ENCODE measurements at places on chromosomes 12 and 14.
A peak's percentile ranks its signal among the peaks of the same experiment; 100 is the strongest.

DNA sequence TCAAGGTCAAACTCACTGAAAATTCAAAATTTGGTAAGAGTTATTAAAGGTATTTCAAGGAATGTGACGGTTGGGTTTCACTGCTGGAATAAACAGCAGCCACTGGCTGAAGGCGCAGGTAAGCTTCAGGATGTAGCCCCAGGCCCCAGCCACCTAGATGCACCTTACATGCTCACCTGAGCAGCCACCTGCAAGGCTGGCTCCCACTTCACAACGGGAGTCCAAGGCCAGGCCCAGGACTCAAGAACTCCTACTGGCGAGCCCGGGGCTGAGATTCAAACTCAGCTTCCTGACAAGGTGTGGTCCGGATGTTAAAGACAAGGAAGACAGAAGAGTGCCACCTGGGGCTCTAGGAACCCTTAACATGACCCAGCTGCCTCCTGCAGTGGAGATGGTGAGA is 78.4 kb downstream of the ITPK1 start:
- DNase-seq = no peak

GRCh38 chr12:20194171-20194570 is 174.2 kb upstream of the PDE3A start:
- peak; percentile 7 for DNase-seq

- DNase-seq = no peak
Observed at GRCh38 chr12:116922194-116922897, 11.6 kb downstream of the FBXW8 start.

DNA sequence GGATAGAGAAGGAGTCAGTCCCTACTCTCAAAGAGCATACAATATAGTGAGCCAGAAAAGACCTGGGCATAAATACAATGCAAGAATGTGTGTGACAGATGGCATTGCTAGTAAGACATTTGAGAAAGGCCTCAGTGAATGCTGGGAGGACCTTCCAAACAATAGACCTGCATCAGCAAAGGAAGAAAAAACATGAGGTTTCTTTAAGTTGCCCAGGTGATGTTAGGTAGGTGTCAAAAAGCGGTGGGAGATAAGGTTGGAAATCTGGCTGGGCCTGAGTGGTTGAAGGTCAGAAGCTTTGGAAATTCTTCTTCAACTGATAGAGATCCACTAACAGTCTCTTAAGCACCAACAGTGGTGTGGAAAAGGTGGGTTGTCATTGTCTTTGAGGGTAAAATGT is 50.5 kb upstream of the FRS2 start:
- no peak for DNase-seq

DNA sequence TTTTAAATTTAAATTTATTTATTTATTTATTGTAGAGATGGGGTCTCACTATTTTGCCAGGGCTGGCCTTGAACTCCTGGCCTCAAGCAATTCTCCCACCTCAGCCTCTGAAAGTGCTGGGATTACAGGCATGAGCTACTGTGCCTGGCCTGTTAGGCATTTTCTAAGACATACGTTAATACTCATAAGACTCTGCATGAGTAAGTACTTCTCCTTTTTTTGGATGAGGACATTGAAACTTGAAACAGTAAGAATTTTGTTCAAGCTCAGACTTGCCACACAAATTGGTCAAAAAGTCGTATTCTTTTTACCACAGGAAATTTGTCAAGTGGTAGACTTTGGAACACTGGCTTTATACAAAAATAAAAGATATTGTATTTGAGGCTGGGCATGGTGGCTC is 187.4 kb upstream of the RASSF8 start:
- no peak for DNase-seq

DNA sequence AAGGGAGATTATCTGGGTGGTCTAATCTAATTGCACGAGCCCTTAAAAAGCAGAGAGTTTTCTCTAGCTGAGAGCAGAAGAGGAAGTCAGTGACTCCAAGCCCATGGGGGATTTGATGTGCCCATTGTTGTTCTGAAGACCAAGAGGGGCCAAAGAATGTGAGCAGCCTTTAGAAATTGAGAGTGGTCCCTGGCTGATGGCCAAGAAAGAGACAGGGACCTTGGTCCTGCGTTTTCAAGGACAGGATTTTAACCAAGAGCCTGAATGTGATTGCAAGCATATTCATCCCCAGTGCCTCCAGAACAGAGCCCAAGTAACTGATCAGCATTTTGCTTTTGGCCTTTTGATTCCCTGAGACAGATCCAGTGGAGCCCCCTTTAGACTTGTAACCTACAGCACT is 1353.9 kb downstream of the AACS start:
- DNase-seq = no peak

DNA sequence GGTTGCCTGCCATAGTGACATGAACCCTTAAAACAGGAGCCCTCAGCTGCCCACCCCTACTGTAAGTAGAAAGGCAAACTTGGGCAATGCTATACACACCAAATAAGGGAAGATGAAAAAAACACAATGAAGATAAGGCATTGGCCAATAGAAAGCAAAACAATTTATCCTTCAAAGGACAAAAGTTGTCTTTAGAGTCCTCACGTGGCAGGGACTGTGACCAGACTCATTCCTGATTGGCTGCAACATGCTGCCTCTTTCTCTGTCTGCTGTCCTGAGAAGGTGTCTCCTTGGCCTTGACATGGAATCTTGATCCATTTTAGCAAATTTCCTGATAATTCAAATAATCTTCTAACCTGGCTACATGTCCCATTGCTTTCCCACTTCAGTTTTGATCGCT is 131.9 kb downstream of the GPR135 start:
- no peak for DNase-seq

DNA sequence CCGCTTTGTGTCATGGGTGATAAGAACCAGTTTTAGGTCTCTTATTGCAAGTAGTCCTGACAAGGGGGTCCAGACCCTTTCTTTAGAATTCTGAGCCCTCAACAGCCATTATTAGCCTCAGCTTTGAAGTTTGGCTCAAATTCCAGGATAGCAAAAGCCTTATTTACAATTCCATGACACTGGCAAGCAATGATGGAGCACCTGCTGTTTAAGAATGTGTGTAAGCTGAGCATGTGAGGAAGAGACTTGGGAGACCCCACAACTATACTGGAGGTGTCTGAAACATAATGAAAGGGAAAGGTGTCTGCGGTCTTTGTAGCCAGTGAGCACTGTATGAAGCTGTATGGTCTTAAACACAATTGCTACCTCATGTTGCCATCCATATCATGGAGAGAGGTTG is 119.8 kb downstream of the TBX5 start:
- DNase-seq = no peak

- no peak for DNase-seq
Observed at GRCh38 chr14:88823968-88824313, 510 bp upstream of the TTC8 start.
